GM19239 (cell line): ENCODE measurements at places on chromosomes 6 and 20.
A peak's percentile ranks its signal among the peaks of the same experiment; 100 is the strongest.

- DNase-seq = no peak
These were observed 210.8 kb downstream of the TBXT start for GRCh38 chr6:165956874-165957273.

DNA sequence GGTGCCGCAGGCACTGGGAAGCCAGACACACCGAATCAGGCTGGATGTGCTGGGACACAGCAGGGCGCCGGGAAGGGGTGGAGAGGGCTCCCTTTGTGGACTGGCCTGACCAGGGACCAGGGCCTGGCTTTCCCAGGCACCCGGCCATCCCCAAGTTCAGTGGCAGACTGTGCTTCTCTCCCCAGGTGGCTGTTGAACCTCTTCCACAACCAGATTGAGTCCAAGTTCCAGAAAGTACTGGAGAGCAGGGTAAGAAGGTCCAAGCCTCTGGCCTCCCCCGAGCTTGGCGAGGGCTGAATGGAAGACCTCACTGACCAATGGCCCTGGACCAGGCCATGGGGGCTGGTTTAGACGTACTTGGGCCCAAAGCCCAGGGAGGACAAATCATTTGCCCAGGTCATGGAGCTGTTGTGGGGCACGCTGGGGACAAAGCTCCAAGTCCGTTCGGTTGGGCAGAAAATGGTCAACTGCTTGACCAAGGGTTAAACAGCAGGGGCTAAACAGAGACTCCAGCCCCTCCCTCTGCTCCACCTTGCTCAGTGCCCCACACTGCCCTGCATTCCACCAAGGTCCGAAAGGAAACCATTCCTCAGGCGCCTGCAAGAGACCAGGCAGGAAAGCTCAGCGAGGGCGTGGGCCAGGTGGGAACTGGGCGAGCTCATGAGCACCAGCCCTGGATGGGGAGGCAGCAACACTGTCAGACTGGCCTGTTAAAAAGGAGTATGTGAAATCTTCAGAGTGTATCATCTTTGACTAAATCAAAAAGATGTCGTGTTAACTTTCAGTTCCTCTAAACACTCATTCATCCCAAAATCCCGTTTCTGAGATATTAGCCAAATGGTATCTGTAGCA is 9.1 kb downstream of the LBP start:
- no peak for DNase-seq

DNA sequence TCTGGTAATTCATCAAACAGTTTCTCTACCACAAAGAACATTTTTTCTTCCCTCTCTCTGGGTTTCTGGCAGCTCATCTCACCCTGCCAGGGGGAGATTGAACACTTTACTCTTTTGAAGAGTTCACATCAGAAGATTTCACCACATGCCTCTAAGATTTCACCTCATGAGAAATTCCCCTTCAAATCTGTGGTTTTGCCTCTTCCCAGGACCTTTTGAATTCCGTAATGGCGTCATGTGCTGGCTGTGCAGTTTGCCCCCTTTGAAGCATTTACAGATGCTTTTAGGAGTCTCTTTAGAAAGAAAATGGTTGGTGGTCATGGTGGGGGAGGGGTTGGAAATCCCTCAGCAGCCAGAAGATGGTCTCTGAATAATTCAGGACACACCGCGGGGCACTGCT is 486.1 kb downstream of the QKI start:
- no peak for DNase-seq

DNA sequence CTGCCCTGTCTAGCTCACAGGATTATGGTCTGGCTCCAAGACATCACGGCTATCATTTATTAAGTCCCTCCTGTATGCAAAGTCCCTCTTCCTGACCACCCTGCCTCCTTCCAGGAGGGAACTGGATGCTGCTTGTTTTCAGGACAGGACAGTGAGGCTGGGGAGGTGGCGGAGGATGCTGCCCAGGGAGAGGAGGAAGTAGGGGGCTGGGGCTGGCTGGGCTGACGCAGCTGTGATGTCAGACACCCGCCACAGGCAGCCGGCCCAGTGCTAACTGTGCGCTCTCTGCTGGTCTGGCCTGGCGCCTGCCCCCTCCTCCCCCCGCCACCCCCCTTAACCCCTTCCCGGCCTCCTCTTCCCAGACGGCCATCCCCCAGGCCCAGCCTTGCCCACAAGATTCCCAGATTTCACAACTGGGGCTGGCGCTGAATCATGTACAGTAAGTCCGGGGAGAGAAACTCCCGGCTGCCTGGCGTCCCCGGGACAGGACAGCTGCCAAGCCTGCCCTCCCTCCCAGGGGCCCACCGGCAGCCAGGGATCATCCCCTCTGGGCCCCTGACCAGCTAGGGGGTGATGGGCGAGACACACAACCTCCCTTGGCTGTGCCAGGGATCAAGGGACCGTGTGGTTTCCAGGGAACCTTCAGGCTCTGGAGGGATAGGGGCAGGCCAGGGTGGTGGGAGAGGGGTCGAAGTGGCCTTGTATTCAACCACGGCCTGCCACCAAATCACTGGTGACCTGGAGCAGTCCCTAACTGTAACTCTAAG is 118.1 kb downstream of the CEBPB start:
- no peak for DNase-seq

GRCh38 chr6:116438590-116439448 is 22.4 kb upstream of the CALHM6 start:
- no peak for DNase-seq

GRCh38 chr6:24205020-24205492 is 79.0 kb downstream of the NRSN1 start:
- peak; percentile 2 for DNase-seq

GRCh38 chr6:143053856-143054255 is 6.8 kb upstream of the AIG1 start:
- DNase-seq = no peak

GRCh38 chr20:48721324-48722001 is 106.3 kb downstream of the PREX1 start:
- no peak for DNase-seq

GRCh38 chr6:143878272-143878760 is 14.0 kb downstream of the ZC2HC1B start:
- DNase-seq = no peak

DNA sequence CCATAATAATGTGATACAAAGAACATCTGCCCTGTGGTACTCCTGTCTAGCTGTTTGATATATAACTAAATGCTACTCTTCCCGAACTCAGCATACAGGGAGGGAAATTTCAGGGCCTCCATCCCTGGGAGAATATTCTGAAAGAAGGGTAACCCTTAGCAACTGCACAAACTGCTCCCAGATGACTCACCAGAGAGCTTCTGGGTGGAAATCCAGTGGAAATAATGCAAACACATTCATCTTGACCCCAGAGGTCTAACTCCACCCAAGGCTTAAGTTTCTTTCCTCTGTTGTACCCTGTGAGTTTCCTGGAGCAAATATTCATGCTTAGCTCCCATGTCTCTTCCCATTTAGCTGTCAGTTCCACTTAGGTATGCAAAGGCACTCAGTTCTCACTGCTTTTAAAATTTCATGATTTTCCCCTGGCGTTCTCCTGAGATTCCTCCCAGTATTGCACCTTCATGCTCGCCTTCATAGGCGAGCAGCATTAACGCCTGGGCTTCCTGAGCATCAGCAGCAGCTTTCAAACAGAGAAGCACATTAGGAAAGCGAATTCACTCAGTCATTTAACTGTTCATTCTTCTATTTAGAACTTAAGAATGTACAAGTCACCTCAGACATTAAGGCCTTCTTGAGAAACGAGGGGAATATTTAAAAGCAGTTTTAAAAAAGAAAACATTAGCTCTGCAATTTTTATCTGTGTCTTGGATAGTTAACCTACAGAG is 43.8 kb upstream of the LAMA4 start:
- DNase-seq = no peak

DNA sequence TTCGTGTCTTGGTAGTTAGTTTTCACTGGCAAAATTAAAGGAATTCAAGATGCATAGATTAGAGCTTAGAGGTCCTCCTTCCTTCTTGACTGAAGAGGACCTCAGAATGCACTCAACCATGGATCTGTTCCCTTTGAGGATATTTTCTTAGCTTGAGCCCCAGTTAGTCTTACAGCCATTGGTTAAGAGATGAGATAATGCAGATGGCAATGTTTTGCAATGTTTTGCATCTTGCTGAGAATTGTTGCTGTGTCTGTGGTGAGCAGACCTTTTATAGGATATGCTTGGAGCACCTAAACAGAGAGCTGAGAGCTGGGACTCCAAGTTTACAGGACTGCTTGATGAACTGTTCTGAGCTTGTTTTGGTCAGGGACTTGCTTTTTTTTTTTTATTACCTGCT is 107.5 kb downstream of the TMEM170B start:
- DNase-seq = no peak
